H9 (cell line): ENCODE measurements at places on chromosomes 5 and 9.

- no peak for DNase-seq
Measured at GRCh38 chr5:160155017-160155750, 35.9 kb upstream of the PWWP2A start.

DNA sequence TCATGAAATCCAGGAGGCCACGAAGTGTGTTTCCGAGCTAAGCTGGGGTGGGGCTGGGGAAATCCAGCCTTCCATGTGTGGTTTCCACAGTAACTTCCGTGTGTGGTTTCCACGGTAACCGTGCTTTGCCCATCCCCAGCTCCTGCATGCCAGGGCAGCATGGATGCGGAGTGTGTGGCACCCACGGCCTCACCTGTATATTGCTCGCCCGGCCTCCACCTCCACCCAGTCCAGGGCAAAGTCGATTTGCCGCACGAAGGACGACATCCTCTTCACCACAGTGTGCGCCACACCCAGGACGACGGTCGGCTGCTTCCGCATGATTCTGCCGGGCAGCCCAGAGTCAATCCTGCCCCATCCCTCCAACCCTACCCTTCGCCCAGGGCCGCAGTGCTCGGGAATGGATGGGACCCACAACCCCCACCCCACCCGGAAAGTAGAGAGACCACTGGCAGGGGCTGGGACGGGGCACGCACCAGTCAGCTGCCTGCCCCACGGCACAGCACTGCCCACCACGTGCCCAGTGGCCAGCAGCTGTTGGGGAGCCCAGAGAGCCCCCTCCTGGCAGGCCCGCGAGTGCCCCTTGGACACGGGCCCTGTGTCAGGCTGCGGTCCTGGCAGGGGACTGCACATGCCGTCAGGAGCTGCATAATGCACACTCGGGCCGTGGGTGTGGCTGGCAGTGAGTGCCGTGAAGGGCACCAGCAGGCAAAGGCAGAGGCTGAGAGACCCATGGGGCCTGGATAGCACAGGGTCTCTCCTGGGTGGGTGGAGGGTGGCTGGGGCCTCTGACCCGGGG is 39.0 kb upstream of the NSMF start:
- DNase-seq = no peak

DNA sequence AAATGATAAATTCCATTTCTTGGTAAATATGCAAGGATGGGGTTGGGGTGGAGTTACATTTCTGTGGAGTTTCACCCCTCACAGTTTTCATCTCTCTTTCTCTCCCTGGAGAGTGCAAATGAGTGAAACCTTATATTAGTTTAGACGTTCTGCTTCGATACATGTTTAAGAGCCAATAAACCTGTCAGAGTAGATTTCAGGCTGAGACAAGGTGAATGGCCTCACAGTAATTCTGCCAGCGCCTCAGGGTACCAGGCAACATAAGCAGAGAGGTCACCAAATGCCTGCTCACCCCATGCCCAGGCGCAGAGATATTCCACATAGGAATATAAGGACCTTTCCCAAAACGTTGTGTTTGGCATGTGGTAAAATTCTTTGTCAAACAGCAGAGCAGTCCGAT is 154.9 kb upstream of the VLDLR start:
- no peak for DNase-seq

DNA sequence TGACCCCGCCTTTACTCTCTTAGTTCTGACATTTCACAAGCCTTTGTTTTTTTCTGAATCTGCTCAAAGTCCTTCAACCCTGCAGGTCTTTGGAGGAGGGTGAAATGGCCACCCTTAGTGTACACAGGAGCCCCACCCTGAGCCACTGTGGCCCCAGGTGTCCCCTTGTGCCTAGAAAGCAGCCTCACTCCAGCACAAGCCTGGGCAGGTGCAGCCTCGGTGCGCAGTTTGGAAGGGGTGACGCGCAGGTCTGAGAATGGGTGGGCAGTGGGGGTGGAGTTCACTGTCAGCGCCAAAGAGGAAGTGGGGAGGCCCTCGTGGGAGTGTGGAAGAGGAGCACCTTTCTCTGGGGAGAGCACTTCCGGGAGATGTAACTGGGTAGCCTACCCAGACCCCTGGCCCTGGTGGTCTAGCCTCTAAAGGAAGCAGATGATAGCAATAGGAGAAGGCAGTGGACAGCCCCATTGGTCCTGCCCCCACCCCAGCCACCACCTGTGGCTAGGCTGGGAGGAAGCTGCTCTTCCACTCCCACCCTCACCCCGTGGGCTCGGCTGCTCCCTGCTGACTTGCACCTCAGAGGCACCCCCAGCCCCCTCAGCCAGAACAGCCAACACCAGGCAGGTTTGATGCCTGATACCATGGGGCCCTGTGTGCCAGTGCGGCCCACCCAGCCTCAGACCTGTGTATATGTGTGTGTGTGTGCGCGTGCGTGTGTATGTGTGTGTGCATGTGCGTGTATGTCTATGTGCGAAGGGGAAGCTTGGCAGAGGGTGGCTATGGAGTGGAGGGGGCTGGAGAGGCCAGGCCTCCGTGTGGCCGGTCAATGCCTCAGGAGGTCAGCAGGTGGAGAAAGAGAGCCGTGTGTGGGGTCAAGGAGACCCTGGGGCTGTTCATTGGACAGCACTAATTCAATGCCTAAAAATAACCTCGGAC is 16.8 kb upstream of the DAB2IP start:
- DNase-seq = peak; percentile 76

DNA sequence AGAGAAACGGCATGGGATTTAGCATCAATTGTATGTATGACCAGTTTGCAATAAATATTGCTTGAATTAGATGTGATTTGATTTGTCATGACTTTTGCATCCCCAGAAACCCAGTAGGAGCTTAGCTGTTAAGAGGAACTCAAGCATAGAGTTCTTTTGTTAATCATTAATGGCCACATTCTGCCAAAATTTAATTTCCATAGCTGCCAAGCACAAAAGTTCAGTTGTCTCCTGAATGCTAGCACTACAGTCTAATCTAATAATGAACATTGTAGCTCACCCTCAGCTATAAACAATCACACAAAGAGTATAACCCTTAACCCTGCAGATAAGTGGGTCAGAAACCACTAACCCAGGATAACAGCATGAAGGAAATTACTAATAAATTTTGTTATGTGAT is 169.8 kb upstream of the GRAMD2B start:
- DNase-seq = no peak

GRCh38 chr9:78438211-78438610 is 141.3 kb downstream of the PSAT1 start:
- DNase-seq = no peak

- DNase-seq = no peak
Measured at GRCh38 chr9:92385477-92385876, 18.9 kb downstream of the OGN start.

- DNase-seq = peak; percentile 64
Measured at GRCh38 chr9:133342570-133342969, 5.4 kb downstream of the MED22 start.

DNA sequence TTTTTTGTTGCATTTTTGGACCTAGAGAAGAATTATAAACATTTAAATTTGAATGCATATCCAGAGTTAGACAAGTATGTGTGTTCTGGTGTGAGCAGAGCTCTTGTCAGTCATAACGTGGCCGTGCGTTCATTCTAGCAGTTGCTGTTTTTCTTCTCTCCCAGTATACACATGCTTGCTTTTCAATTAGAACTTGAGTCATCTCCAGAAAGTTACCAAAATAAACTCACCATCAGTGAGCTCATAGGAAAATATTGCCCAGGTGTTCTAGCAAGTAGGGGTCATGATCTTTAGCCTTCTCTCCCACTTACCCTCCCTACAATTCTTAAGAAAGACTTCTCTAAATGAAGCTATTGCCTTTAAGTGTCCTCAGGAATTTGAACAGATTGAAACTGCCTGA is 247.5 kb upstream of the TUT7 start:
- DNase-seq = no peak

GRCh38 chr5:78797936-78798672 is 149.5 kb upstream of the LHFPL2 start:
- no peak for DNase-seq

DNA sequence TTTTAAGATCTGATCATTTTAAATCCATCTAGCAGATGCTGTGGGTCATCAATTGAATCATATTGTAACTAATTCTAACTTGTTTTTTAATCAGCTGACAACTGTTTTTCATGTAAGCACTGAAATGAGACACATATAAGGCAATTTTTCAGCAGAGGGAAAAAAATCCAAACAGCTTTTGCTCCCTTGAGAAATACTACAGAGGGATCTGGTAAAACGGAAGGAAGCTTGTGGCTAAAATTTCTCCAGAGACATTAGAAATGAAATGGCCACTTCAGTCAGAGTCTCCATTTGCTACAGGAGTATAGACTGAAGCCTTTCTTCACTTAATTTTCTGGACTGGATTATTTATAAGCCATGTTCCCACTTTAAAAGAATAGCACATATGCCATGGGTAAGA is 385.9 kb downstream of the MAN2A1 start:
- no peak for DNase-seq

DNA sequence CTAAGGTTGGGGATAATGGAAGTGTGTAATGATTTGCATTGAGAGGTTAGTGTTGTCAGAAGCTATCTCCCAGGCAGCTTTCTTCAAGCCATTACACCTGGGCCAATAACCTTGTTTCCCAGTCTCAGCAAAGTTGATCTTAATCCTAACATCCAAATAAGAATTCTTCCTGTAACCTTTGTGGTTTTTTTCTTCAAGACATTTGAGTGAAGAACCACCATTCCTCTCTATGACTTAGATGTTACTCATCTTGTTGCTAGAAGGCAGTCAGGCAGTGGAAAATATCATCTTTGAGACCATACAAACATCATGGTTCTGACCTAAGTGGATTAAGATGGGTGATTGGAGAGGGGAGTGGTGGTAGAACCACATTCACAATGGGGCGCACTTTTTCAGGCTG is 103.5 kb downstream of the NDUFAF2 start:
- DNase-seq = no peak

DNA sequence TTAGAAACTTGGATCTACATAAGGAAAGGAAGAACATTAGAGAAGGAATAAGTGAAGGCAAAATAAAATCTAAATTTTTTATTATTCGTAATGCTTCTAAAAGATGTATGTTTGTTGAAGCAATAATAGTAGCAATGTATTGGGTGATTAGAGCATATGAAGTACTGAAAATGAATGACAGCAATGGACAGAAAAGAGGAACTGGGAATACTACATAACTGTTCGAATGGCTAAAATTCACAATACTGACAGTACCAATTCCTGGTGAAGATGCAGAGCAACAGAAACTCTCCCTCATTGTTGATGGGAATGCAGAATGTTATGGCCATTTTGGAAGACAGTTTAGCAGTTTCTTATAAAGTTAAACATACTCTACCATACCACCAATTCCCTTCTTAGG is 177.3 kb upstream of the SPEF2 start:
- no peak for DNase-seq

DNA sequence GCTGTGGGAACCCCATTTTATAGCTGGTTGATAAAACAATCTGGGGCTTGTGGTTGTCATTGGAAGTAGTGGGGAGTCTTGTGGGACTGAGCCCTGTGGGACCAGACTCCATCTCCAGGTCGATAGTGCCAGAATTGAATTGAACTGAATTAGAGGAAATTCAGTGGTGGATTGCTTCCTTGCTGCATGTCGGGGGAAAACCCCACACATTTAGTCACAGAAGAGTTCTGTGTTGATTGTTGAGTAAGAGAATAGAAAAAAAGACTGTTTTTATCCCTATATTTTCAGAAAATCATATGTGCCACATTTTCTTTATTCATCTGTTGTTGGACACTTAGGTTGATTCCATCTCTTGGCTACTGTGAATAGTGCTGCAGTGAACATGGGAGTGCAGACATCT is 209.7 kb downstream of the ARHGEF28 start:
- no peak for DNase-seq

DNA sequence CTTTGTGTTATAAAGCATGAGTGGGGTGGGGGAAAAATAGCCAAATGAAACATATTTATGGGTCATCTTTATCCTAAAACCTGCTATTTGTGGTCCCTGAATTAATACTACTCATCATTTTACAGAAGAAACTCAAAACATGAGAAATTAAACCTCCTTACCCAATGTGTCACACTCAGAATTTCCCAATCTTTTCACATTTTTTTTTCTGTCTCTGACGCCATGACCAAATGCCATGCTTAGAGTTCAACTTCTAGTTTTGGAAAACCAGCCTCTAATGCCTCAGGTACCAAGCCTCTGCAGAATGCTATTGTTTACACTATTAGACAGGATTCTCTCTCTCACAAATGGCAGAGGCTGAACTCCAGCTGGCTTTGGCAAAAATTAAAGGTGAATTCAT is 505.5 kb upstream of the WWC1 start:
- no peak for DNase-seq

DNA sequence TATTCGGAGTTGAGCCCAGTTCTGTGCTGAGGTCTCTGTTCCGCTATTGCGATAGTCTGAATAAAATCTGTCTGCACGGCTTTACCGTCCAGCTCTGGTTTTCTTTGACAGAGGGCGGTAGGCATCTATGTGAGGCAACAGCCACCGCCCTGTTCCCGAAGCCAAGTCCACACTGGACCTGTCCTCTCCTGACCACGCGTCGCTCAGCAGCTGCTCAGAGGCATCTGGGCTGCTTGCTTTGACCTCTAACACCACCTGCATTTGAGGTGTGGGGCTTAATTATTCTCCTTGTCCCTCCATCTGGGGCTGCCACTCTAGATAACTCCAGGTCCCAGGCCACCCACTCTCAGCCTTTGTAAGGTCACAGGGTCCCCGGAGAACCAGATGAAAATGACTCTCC is 168.4 kb upstream of the SMIM23 start:
- DNase-seq = no peak

DNA sequence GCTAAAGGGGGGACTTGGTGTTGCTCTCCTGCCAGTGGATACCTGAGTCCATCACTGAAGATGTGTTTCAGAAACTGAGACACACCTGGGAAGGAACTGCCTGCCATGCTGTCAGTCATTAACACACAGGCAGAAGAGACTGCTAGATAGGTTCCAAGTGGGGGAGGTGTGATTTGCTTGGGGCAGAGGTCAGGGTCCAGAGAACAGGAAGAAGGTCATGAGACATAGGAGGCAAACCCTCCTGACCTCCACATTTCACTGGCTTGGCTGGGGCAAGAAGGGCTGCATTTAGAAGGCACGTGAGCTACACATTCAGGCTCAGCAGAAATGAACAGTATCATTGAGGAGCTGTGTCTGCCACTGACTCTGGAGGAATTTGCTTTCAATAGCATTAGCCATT is 215.8 kb downstream of the HSPA4 start:
- no peak for DNase-seq

DNA sequence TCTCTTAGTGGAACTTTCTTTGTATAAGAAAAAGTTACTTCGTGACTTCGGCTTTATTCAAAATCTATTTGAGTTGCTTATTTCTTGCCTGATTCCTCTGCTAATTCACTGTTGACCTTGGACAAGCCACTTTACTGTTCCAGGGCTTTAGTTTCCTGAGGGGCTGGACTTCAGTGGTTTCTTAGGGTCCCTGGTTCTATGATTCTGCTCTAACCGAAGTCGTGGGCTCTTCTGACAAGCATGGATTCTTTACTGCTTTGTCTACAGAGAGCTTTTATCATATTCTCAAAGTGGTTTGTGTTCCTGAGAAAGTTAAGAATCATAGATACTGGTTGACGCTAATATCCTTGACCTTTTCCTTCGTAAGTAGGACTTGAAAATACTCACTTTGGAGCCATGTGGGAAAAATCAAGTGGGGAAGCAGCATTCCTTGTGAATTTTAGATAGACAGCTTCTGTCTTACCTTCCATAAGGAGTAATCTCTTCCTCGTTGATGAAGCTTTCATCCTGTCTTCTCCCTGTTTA is 21.1 kb downstream of the EXOSC2 start:
- no peak for DNase-seq
